ENCODE measurements at places on chromosomes 16 and 17. TPM values are rescaled to one million over a fixed set of nuclear protein-coding genes. Genes with fewer than 3 reads are reported as not detected.

EPX gene
- not detected for total RNA-seq

ZG16B gene
- total RNA-seq: 1.8 TPM

GRCh38 chr16:10652730-10653590, 41.8 kb downstream of the TEKT5 start:
- DNase-seq: no peak
- H3K4me1 ChIP-seq: peaks cover 92% of the 10 kb centered on the region
- H3K27me3 ChIP-seq: no peaks in the 10 kb centered on the region
- no peak overlapping the region for H3K27ac ChIP-seq
- no peak overlapping the region for H3K4me3 ChIP-seq

WFDC1 gene
- total RNA-seq: not detected

TSPAN10 gene
- 0.27 TPM for total RNA-seq

MT4 gene
- total RNA-seq: not detected

CDH1 gene
- 0.70 TPM for total RNA-seq
